ENCODE measurements at places on chromosomes 2 and 18.
A peak's percentile ranks its signal among the peaks of the same experiment; 100 is the strongest.

DNA sequence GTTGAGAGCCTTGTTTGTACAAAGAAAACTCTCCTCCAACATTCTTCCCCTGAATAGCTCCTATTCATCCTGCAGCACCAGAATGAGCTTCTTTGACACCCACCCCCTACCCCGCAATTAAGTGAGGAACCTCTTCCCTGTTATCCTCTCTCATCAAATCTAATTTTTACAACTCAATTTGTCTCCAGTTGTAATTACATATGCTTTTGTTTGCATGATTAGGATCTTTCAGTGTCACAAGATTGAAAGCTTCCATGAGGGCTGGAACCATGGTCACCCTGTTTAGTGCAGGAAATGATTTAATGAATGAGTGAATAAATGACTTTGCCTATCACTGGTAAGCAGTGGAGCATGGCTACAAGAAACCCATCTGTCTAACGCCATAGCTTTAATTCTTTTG, 334.6 kb upstream of the KLHL29 start:
- no peak for DNase-seq

DNA sequence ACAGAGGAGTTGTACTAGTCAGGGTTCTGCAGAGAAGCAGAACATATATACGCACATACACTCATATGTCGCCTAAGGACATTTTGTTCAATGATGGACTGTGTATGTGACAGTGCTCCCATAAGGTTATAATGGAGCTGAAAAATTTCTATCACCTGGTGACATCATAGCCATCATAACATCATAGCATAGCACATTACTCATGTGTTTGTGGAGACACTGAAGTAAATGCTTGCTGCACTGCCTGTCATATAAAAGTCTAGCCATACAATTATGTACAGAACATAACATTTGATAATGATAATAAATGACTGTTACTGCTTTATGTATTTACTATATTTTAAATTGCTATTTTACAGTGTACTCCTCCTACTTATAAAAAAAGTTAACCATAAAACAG, 83.1 kb downstream of the TSN start:
- DNase-seq = no peak

DNA sequence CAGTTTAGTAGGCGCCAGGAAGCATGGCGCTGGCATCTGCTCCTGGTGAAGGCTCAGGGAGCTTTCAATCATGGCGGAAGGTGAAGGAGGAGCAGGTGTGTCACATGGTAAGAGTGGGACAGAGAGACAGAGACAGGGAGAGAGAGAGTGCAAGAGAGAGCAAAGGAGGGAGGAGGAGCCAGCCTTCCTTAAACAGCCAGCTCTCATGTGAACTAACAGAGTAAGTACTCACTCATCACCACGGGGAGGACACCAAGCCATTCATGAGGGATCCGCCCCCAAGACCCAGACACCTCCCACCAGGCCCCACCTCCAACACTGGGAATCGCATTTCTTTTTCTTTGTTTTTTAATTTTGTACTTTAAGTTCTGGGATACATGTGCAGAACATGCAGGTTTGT, 40.8 kb upstream of the CLASP1 start:
- DNase-seq = no peak

DNA sequence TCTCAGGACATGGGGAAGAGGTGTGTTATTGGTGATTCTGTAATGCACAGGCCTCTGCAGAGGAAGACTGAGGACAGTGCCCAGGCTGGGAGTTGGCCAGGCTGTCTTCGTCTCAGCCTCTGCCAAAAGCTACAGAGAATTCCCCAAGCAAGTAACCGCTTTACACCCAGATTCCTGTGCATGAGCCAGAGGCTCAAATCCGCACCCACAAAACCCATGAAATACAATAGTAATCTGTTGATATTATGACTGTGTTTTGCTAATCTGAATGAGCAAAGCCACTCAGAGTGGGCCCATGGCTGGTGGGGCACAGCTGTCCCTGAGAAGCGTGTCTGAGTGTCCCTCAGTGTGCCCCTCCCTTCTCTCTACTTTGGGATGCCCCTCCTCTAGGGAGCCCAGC, 149.5 kb upstream of the PXDN start:
- no peak for DNase-seq

- DNase-seq = no peak
Measured at GRCh38 chr2:99597616-99598015, 107.8 kb upstream of the REV1 start.

- peak; percentile 38 for DNase-seq
Measured at GRCh38 chr18:47100212-47100831, 50.0 kb downstream of the HDHD2 start.

GRCh38 chr2:171923206-171923605, 945 bp downstream of the HAT1 start:
- DNase-seq = peak; percentile 23

GRCh38 chr2:62305421-62306176, 109.7 kb downstream of the B3GNT2 start:
- no peak for DNase-seq

GRCh38 chr18:47191961-47192360, 15.8 kb upstream of the IER3IP1 start:
- DNase-seq = no peak

- no peak for DNase-seq
Measured at GRCh38 chr18:23701017-23701416, 11.8 kb downstream of the LAMA3 start.

DNA sequence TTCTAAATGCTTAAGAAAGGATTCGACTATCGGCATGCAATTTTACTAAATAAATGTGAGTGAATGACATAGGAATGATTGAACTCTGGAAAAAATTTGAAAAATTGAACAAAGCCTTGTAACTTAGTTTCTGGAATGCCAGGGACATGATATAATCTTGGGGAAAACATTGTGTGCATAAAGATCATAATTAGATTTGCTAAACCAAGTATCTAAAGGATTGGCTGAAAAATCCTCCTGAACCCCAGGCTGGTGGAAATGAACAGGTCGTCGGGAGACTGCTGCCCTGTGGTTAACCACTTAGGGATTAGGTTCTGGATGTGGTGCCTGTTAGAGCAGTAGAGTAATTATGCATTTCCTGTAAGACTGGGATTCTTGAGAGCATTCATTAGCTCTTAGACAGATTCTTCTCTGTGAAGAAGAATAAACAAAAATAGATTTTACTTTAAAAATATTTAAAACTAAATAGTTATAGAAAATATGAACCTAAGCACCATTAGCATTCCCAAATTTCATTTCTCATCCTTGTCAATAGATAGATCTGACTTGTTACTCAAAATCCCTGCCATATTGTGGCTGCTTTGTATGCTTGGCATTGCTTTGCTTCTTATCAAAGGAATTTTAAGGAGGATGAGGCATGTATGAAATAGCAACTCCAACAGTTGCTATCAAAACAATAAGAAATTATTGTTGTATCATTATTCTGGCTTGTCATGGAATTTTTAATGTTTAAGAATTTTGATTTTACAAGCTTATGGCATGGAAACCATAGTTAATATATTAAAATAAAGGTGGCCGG, 55.9 kb downstream of the LYPD6B start:
- no peak for DNase-seq

GRCh38 chr2:132955871-132956615, 286.0 kb upstream of the LYPD1 start:
- DNase-seq = no peak

- DNase-seq = no peak
Measured at GRCh38 chr18:59218018-59218417, 1.9 kb upstream of the GRP start.

DNA sequence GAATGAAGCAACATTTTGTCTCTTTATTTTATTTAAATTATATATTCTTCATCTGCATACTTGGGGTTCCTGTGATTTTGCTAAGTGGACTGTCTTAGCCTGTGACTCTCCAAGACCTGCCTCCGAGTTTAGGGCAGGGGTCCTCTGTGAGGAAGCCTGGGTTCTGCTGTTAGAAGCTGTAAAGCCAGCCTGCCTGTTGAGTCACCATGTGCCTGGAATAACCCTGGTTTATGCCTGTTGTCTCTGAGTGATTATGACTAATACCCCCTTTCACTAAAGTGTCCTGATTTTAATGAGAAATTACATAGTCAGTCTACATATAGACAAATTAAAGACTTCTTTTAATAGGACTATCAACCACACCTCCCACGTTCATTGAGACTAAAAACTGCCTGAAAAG, 369.1 kb downstream of the ZNF521 start:
- DNase-seq = no peak

GRCh38 chr2:240620859-240621258, 4.4 kb upstream of the GPR35 start:
- no peak for DNase-seq

DNA sequence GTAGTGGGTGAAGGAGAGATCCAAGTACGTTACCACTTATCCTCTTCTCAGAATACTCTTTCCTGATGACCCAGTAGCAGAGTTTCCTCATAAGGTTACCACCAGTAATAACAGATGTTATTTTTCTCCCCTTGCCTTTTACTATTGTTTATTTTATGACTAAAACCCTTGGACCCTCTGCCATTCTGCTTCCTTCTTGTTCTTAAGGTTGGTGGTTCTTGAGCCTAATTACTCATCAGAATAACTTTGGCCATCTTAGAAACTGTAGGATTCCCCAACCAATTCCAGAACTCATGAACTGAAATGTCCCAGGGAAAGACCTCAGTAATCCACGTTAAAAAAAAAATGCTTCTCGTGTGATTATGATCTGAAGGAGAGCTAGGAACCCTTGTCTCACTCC, 64.9 kb downstream of the CHST9 start:
- DNase-seq = no peak

GRCh38 chr18:55266981-55267380, 307.7 kb upstream of the CCDC68 start:
- no peak for DNase-seq

GRCh38 chr2:3871002-3871401, 167.6 kb downstream of the DCDC2C start:
- DNase-seq = no peak

DNA sequence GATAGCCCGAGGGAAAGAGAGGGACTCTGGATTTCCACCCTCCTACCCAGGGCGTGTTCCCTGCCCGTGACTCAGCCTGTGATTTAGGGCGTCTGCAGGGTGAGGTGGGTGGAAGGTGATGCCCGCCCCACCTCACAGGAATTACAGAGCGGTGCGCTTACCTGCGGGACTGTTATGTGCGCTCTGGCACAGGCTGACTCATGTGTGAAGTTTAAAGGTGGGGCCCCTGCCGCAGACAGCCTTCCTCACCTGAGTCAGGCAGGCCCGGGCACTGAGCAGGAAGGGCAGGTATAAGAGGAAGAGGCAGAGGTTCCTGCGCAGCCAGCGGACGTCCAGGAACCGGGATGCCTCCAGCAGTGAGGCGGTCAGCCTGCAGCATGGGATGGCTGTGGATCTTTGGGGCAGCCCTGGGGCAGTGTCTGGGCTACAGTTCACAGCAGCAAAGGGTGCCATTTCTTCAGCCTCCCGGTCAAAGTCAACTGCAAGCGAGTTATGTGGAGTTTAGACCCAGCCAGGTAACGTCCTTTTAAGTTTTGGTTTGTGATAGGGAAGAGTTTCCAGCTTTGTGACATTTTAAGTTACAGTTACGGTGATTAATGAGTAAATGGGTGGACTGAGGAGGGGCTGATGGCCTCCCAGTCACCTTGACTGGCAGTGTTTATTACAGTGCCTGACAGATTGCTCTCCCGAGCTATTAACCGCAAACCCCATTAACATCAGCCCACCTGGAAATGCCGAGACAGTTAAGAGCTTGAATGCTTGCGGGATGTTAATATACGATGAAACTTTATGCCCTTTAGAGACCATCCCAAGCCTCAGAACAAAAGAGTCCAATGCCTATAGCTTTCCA, 141.6 kb upstream of the TTC39C start:
- DNase-seq = no peak

DNA sequence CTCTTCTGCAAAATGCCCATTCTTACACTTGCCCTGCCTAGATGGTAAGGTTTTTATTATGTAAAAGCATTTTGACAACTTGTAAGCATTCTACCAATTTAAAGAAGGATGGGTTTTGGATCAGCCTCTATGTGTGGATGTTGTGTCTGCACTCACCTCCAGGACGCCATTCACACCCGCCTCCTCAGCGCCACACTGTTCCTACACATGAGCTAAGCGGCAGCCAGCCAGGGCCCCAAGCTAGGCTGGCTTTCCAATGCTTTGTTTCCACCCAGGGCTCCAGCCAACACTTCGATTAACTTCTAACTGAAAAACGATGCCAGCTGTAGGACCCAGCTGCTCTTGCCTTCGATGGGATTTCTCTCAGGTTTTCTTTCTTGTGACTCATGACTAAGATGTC, 73.3 kb upstream of the FZD7 start:
- no peak for DNase-seq

GRCh38 chr2:45171136-45171501, 161.9 kb upstream of the SIX2 start:
- DNase-seq = no peak

GRCh38 chr2:86048888-86049287, 56.8 kb downstream of the POLR1A start:
- DNase-seq = no peak

DNA sequence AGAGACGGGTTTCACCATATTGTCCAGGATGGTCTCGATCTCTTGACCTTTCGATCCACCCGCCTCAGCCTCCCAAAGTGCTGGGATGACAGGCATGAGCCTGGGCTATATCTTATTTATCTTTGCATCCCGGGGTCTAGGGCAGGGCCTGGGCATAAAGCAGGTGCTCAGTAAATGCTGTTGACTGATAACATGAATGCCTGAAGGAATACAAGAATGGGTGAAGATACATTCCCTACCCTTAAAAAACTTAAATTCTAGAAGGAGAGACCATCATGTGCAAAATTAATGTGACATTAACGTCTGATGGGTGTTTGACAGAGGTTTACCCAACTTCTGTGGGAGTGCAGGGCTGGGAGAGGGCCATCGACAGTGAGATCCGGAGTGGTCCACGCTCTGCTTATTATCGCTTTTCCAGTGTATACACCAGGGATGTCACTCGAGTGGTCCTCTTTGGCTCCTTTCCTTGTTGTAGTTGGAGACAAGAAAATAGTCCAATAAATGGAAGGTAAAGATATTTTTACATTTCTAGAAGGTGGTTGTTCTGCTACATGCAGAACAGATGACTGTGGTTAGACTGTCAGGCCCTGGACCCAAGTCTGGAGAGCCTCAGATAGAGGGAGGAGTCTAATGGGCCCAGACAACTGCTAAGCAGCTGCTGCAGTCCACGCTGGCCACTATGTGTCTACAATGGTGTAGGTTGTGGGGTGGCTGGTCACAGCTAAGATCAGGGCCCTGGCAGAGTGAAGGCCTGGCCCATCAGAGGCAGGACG, 131.7 kb downstream of the MYCN start:
- no peak for DNase-seq

GRCh38 chr2:159072795-159073194, 104.4 kb downstream of the TANC1 start:
- DNase-seq = no peak

DNA sequence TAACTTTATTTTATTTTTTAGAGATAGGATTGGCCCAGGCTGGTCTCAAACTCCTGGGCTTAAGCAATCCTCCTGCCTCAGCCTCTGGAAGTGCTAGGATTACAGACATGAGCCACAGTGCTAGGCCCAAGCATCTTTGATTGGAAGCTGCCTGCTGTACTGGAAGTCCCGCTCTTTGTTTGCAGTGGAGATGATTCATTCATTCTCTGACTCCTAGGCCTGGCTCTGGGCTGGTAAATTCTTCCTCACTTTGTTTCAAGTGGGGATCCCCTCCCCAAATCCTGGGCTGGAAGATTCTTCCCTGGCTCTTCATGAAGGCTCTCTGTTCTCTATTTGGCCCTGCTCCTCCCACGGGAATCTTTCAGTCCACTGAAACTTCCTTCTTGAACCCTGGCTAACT, 81.9 kb downstream of the NEURL3 start:
- DNase-seq = no peak

- DNase-seq = peak; percentile 61
Measured at GRCh38 chr2:241895712-241896641, 26.4 kb downstream of the RTP5 start.

- DNase-seq = no peak
Measured at GRCh38 chr2:167293943-167294775, 405.9 kb downstream of the XIRP2 start.

Measured in right lung (tissue), 10 donors.